ENCODE measurements at places on chromosomes 5 and 9. TPM values are rescaled to one million over a fixed set of nuclear protein-coding genes. Genes with fewer than 3 reads are reported as not detected.

- DNase-seq: peak; percentile 86
Measured at GRCh38 chr5:141155540-141156374, 5.9 kb downstream of the PCDHB6 start.

DNA sequence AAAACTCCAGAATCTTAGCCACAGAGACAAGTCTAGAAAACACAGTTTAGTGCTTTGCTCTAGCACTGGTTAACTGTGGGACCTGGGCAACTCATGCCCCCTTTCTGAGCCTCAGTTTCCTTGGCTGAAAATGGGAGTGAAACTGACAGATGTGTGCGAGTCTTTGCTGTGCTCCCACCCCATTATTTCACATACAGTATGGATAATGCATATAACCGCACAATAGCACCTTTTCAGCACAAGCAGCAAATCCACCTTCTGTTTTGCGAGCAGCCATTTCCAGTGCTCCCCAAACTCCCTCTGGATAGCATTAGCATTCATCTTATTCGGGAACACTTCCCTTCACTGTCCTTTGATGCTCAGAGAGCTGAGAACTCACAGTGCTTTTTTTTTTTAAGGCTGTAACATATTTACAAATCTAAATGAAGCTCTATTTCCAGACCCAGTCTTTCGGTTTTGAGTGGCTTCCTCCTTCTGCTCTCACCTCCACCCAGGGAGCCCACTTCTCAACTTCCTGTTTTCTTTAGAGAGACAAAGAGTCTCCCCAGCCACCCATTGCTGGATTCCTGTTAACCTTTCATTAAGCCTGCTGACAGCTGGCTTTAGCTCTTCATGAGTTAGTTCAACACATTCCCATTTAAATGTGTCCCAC, 49.2 kb downstream of the TIMD4 start:
- peak; percentile 95 for DNase-seq

DNA sequence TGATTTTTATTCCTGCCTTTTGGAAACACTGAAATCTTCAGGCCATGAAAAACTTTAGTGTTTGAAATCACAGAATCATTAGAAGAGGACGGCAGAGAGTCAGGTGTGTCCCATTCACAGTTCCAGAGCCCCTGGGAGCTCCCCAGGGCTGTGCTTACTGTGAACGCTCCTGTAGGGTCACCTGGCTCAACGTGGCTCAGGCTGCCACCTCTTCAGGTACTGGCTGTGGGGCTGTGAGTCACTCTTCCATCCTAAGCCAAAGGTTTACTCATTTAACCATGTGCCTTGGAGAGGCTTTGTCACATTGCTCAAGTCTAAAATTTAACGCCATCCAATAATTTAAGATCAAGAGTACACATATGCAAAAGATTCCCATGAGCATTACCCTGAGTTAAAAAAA, 50.2 kb upstream of the FSTL4 start:
- DNase-seq: no peak

- DNase-seq: no peak
Measured at GRCh38 chr5:33726422-33727165, 165.2 kb downstream of the ADAMTS12 start.

LCN9 gene
- total RNA-seq: not detected

GRCh38 chr5:32326216-32326772, 13.6 kb upstream of the MTMR12 start:
- no peak for DNase-seq

DNA sequence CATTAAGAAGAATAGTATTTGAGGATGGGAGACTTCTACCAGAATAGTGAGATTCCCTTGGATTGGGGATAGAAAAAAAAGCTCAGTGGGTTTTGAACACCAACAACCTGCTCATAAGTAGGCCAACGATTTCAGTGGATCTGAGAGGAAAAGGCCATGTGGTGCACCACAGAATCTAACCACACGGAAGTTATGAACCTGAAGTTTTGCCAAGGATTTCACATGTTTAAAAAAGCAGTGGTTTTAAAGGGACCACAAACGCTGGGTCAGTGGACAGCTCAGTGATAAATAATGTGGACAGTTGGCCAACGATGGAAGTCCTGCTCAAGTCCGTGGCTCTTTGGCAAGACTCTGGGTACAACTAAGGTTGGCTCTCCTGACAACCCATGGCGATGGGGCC, 107.2 kb upstream of the TXNDC8 start:
- no peak for DNase-seq

GRCh38 chr5:10123254-10123989, 126.3 kb downstream of the ATPSCKMT start:
- no peak for DNase-seq

FBXO10 gene
- 11.5 TPM for total RNA-seq

GRCh38 chr5:156402387-156402921, 75.5 kb downstream of the SGCD start:
- peak; percentile 79 for DNase-seq

GARIN3 gene
- not detected for total RNA-seq

DNA sequence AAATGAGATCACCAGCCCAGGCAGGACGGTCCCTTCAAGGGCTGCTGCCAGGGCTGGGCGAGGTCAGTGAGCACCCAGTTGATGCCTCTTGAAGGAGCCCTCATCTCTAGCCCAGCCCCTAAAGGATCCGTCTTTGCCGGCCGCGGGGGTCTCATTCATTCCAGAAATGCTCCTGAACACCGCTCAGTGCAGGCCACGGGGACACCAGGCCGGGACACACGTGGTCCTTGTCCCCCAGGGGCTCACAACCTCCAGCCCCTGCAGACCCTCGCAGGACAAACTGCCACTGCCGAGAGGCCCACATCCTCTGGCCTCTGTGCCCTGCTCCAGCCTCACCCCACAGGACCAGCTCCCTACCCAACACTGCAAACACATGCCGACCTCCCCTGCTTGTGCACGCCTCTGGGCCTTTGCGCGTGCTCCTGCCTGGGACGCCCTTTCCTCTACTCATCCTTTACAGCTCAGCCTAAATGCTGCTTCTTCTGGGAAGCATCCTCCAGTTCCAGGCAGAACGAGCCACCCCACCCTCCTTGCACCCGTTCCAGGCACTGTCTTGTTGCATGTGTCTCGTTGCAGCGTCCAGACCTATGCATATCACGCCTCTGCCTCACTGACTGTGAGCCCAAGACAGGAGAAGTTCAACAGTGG, 10.3 kb upstream of the LAMC3 start:
- DNase-seq: no peak

GRCh38 chr5:131795879-131796792, 681 bp downstream of the FNIP1 start:
- DNase-seq: peak; percentile 68

ARAP3 gene
- 32.8 TPM for total RNA-seq

GRCh38 chr5:64147379-64147778, 18.3 kb upstream of the RNF180 start:
- no peak for DNase-seq

DNA sequence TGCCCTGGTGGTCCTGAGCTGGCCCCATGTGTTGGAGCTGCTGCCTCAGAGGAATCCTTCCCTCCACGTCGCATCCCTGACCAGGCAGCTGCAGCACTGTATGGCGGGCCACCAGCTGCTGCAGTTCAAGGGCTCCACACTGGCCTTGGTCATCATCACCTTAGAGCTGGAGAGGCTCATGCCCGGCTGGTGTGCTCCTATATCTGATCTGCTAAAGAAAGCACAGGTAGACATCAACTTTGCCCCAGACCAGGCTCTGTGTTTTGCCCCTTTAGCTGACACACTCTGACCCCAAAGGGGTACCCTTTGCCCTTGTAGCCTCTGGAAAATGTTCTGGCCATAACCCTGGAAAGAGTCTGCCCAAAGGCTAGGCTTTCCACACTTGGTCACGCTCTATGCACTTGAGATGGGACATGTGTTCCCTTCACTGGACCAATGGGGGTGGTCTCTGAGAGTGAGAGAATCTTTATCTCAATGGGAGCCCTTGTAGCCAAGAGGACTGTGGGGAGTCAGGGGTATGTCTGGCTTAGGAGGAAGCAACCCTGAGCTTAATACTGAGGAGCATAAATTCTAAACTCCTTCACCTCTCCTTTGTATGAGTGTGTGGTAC, 4.8 kb downstream of the CCNI2 start:
- no peak for DNase-seq

ERAP2 gene
- total RNA-seq: not detected

CACNA1B gene
- total RNA-seq: 10.4 TPM

MAMDC2 gene
- 13.7 TPM for total RNA-seq

DNA sequence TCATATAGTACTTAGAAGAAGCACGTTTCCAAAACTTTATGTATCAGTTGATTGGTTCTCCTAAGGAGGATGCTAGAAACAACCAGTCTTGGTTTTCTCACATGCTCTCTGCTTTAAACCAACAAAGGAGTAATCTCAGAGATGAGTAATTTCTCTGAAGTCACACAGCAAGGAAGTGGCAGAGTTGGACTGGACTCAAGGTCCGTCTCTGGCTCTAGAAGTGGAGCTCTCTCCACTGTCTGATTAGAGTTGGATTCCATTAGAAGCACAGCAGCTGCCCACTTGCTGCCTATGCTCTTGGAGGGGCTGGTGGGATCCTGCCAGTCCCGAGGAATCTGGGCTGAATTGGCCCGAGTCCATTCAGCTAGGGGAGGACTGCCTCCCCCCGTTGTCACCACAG, 21.0 kb downstream of the RALGPS1 start:
- DNase-seq: no peak

DNA sequence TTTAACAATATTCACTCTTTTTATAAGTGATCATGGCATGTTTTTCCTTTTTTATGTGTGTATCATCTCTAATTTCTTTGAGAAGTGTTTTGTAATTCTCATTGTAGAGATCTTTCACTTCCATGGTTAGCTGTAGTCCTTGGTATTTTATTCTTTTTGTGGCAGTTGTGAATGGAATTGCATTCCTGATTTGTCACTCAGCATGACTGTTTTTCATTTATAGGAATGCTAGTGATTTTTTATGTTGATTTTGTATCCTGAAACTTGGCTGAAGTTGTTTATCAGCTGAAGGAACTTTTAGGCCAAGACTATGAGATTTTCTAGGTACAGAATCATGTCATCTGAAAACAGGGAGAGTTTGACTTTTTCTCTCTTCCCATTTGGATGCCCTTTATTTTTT, 13.1 kb upstream of the SPINK13 start:
- no peak for DNase-seq

PCDHGA11 gene
- 10.7 TPM for total RNA-seq

HDAC3 gene
- total RNA-seq: 90.0 TPM

DNA sequence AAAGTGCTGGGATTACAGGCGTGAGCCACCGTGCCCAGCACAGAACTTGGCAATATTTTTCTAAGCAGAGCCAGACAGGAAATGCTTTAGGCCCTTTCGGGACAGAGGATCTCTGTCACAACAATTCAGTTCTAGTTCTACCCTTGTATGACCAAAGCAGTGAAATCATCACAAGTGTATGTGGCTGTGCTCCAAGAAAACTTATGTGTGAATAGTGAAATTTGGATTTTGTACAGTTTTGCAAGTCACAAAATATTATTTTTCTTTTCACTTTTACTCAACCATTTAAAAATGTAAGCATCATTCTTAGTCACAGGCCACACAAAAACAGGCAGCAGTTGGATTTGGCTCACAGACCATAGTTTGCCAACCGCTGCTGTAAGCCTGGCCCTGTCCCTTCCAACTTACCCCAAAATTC, 20.4 kb upstream of the PRUNE2 start:
- DNase-seq: no peak

Data from GM23338 (cell line).